Suprapubic skin (tissue), 4 donors: ENCODE measurements at places on chromosomes 7 and 10. TPM values are rescaled to one million over a fixed set of nuclear protein-coding genes. Genes with fewer than 3 reads are reported as not detected.

The ATG9B gene
- total RNA-seq = 195 TPM

The SPDYE16 gene
- not detected for total RNA-seq

The ZFAND2A gene
- 17.8 TPM for total RNA-seq

DNA sequence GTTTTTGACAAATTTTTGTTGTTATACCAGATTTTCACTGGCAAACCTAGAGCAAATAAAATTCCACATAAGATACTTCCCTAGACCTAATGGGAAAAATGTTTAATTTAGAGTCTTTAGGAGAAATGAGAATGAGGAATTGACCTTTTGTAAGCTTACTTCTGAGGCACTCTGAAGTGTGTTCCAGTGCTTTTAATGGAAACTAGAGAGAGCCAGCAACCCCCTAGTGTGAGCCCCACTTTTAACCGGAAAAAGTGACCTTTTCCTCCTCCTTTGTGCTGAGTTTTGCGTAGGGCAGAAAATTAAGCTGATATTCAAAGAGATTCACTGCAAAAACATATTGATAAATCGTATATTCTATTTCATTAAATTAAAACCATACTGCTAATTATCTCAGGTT lies 5.2 kb downstream of the IKZF1 start:
- DNase-seq = no peak

DNA sequence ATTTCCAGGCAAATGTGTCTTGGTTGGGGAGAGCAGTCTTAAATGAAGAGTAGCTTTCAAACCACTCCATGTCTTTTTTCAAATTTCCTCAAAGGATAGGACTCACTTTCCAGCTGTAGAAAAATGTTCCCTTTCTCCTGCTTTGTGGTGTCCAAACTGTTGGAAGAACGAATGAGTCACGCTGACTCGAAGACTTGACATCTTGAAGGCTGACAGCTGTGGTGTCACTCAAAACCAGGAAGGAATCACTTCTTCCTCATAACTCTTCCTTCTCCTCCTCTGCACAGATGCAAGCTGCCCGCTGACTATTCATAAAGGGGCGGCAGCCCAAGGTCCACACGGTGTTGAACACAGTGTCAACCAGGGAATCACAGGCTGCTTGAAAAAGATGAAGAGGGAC lies 19.2 kb downstream of the PLA2G12B start:
- no peak for DNase-seq

GRCh38 chr7:113289140-113289740 lies 170.9 kb upstream of the SMIM30 start:
- no peak for DNase-seq
